ENCODE measurements at places on chromosomes 7 and 10.

- no peak for DNase-seq
Measured at GRCh38 chr7:134902058-134902457, 84.2 kb upstream of the AGBL3 start.

DNA sequence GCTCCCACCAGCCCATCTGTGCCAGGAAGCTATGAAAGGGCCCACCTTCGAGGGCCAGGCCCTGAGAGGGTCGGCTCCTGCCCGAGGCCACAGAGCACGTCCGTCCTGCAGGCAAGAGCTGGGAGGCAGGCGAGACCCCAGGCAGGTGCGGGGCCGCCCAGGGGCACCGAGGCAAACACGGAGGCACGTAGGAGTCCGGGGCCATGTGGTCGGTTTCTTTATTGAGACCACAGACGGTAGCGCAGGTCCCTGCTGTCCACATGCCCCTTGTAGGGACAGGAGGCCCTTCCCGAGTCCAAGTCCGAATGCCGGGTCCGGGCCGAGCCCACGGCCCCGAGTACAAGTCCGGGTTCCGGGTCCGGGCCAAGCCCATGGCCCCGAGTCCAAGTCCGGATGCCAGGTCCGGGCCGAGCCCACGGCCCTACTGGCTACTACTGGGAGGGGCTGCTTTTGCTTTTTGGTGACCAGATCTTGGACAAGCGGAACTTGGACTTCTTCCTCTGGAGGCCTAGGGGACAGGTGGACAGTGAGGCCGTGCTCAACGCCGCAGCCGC, 25.0 kb downstream of the MICALL2 start:
- no peak for DNase-seq

DNA sequence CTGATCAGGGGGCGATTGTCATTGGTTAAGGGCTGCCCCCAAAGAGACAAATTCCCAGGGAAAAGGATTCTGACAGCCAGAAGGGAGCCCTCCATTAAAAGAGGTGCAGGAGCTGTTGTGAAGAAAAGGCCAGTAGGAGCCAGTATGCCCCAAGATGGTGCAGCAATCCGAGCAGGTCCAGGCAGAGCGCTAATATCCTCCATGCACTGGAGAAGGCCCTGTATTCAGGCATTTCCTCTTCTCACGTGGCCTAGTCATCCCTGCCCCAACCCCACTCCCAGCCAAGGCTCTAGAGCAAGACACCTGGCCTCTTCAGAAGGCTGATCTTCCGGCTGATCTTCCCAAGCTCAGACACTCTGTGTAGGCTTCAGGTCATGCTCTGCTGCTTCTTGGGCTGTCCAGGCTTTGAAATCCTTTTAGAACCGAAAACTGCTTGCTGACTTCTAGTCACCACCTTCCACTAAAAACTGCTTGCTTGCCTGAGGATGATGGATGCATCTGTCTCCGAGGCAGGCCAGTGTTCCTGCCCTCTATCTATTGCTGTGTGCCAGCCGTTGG, 77.4 kb downstream of the CYP26A1 start:
- no peak for DNase-seq

DNA sequence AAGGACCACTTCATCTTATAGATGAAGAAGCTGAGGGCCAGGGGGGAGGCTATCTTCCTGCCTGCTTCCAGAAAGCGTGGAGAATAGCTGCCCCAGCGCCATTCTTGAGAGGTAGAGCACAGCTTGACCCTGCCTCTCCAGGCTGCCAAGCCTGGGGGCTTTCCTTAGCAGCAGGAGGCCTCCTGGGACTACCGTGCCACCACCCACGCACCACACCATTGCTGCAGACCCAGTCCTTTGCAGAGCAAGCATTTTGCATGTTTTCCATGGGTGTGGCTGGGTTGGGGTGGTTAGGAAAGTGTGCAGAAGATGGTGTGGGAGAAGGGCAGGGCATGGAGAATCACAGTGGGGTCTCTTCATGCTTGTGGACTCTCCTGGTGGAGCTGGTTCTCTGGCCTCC, 64.9 kb downstream of the TBXAS1 start:
- no peak for DNase-seq

DNA sequence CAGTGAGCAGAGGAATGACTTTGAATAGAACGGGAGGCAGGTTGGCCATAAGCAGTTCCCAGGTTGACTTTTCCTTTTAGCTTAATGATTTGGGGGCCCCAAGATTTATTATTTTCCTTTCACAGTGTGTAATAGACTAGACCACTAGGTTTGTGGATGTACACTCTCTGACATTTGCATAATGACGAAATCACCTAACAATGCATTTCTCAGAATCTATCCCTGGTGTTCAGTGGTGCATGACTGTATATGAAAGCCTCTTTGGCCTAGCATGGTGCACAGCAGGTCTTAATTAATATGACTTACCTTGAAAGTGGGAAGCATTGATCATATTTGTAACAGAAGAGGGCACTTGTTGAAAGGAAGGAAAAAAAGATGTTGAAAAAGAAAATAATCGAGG, 761.9 kb downstream of the TYW1 start:
- no peak for DNase-seq

DNA sequence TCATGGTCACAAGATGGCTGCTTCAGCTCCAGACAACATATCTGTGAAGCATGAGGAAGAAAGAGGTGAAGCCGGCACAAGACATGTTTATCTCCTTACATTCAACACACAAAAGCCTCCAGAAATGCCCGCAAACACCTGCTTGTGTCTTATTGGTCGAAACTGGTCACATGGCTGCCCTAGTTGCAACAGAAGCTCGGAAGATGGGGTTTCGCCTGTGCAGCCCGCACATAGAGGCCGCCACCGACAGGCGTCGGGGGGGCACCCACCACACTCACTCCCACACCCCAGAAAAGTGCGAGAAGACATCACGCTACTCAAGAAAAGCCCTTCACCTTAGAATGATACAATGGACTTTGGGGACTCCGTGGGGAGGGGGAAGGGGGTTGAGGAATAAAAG, 63.0 kb upstream of the MGMT start:
- DNase-seq = no peak

DNA sequence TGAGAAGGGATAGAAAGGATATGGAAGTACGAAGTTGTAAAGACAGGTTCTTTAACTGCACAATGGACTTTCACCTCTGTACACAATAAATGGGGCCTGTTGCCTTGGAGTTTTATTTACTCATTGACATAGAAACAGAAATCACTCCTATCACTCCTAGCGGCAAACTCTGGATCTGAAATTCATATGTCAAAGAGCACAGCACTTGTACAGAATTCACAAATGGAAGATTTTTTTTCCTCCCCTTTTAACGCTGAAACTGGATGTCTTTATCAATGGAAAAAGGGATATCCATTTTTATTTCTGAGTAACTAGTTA, 18.2 kb downstream of the NT5C3A start:
- DNase-seq = no peak

DNA sequence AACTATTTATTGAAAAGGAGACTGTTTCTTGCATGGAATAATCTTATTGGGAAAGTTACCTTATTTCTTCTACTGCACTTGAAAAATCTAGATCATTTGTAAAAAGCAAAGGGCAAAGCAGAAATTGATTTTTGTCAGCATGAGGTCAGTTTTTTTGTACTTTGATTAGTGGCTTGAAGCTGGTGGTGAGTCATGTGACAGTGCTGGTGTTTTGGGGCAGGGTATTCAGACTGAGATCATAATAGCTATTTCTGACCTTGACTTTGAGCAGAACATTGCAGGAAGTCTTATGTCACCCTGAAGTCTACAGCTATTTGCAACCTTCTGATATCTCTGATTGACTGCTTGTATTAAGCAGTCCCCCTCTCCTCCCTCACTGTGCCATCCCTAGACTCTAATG, 66.3 kb upstream of the SORCS3 start:
- DNase-seq = no peak

DNA sequence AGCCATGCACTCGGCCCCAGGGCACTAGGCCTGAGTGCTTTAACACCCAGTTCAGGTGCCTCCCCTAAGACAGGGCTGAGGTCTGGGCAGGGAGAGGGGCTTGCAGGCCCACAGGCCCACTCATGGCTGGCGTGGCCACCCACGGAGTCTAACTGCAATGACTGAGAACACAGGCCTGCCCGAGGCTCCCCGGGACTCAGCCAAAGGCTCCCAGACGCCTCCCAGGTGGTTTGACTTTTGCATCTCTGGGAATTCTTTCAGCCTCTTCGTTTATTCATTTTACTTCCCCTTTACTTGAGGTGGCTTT, 37.3 kb downstream of the PTPRN2 start:
- DNase-seq = no peak

- DNase-seq = no peak
Measured at GRCh38 chr7:77426052-77426404, 9.9 kb upstream of the GSAP start.

DNA sequence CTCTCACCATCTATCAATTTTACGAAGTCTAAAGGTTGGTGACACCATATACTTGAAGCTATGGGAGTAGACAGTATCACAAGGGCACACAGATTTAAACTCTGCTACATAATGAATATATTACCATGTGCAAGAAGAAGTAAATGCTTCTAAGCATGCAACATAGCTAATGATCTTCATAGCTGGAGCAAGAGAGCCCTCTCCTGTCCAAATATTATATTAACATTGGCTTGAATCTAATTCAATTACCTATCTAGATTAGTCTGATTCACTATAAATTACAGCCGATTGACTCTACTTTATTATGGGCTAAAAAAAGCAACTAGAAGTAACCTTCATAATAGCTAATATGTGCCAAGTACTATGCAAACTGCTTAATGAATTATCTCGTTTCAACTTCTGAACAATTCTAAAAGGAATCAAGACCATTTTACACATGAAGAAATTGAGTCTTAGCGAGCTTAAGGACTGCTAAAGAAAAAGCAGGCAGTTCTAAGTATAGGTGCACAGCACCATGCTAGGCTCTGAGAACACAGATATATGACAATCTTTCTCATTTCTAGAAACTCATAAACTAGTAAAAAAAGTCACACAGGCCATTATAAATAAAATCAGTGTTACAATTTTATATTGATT, 21.9 kb downstream of the FRA10AC1 start:
- no peak for DNase-seq

DNA sequence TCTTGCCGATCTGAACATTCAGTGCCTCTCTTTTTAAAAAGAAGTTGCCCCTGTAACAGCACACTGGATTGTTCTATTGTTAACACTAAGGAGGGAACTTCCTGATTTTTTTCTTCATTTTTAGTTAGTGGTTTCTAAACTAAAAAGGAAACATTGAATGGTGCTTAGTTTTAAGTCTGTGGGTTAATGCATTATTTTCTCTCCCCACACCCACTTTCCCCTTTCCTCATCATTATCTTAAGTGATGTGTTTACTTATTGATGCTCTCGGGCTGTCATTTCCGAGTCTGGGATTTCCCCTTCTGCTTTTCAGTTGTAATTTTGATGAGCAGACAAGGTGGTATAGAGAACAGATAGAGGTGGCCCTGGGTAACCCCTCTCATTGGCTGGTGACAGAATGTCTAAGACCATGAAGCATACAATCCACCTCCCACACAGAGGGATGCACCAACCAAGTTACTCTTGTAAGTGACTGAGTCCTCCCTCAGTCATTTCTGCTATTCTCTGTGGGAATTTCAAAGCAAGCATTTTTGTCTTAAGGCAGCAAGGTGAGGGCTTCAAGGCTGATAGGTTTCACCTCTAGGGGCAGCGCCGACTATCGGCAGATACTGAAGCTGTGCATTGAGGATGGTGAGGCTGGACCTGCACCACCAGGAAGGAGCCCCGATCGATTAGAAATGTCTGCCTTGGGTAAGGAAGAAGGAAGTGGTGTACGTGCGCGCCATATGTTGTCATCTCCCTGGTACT, 49.5 kb downstream of the CHN2 start:
- no peak for DNase-seq
